ENCODE measurements at places on chromosomes 3 and 15. TPM values are rescaled to one million over a fixed set of nuclear protein-coding genes. Genes with fewer than 3 reads are reported as not detected.

Gene ADAMTS7
- total RNA-seq: 8.9 TPM

Gene LRRIQ4
- total RNA-seq: not detected

Gene SEMA7A
- total RNA-seq: 2.6 TPM

Gene ALPK3
- total RNA-seq: 0.12 TPM

Gene IGDCC3
- total RNA-seq: not detected

Gene ARRDC4
- total RNA-seq: 6.7 TPM

Gene PRICKLE2
- total RNA-seq: 17.1 TPM

Data from smooth muscle cell of the coronary artery (primary cell).